Large intestine (tissue), 12 donors: ENCODE measurements at places on chromosomes 2 and 18. TPM values are rescaled to one million over a fixed set of nuclear protein-coding genes. Genes with fewer than 3 reads are reported as not detected.

DNA sequence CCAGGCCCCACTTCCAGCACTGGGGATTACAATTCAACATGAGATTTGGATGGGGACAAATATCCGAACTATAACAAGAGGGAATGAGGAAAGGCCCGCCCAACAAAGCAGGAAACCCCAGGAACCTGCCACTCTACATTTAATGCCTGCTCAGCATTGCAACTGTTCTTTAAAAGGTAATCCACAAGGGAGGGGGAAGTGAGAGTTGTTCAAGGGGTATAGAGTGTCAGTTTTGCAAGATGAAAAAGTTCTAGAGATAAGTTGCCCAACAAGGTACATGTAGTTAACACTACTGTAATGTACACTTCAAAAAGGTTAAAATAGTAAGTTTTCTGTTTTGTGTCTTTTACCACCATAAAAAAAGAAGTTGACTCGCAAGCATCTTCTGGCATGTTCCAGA, 137.6 kb downstream of the MBD2 start:
- H3K4me1 ChIP-seq = no peaks in the 10 kb centered on the region
- no peak overlapping the region for H3K4me3 ChIP-seq
- DNase-seq = no peak
- H3K36me3 ChIP-seq = no peaks in the 10 kb centered on the region
- H3K27ac ChIP-seq = no peak overlapping the region
- no peaks in the 10 kb centered on the region for H3K27me3 ChIP-seq

DNA sequence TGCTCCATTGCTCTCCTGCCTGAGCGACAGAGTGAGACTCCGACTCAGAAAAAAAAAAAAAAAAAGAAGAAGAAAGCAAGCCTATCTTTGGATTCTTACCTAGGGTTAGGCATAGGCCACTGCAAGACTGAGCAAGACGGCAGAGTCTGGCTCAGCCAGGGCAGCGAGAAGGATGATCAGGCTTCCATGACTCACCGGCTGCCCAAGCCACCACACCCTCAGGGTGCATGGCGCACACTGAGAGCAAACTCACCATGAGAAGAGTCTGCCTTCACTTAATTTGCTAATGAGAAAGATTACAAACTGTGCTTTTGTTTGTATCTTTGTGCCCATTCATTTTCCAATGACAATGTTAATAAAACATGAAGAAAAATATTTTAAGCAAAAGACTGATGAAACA, 8.2 kb downstream of the FAM110C start:
- DNase-seq = peak; percentile 57
- peaks cover 70% of the 10 kb centered on the region for H3K4me1 ChIP-seq
- no peak overlapping the region for H3K4me3 ChIP-seq
- peaks cover 16% of the 10 kb centered on the region for H3K36me3 ChIP-seq
- H3K27me3 ChIP-seq = no peaks in the 10 kb centered on the region
- H3K27ac ChIP-seq = peak overlapping the region; percentile 26

- no peak overlapping the region for H3K4me3 ChIP-seq
- no peaks in the 10 kb centered on the region for H3K4me1 ChIP-seq
- no peaks in the 10 kb centered on the region for H3K36me3 ChIP-seq
- DNase-seq = no peak
These were observed 292.2 kb downstream of the AFF3 start for GRCh38 chr2:99850084-99850710.

- DNase-seq = no peak
- no peaks in the 10 kb centered on the region for H3K27me3 ChIP-seq
- no peak overlapping the region for H3K27ac ChIP-seq
- H3K4me1 ChIP-seq = no peaks in the 10 kb centered on the region
- no peak overlapping the region for H3K4me3 ChIP-seq
- no peaks in the 10 kb centered on the region for H3K36me3 ChIP-seq
These were observed 58.8 kb downstream of the ST6GAL2 start for GRCh38 chr2:106827158-106827557.

DNA sequence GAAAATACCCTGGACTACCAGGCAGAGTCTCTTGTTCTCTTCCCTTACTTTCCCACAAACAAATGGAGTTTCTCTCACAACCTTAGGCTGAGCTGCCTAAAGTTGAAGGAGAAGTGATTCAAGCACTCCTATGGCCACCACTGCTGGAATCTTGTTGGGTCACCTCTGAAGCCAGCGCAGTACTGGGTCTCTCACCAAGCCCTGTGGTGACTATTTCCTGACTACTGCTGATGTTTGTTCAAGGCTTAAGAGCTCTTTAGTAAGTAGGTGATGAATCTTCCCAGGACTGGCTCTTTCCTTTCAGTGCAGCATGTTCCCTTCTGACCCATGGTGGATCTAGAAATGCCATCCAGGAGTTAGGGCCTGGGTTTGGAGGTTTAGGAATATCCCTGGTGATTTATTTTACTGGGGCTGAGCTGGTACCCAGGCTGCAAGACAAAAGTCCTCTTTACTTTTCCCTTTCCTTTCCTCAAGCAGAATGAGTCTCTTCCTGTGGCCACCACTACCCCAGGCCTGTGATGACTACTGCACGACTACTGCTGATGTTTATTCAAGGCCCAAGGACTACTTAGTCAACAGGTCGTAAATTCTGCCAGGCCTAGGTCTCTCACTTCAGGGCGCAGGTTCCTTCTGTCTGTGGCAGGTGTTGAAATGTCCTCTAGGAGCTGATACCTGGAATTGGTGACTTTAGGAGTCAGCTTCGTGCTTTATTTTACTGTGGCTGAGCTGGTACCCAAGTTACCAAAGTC, 121.8 kb downstream of the SLC4A10 start:
- no peak overlapping the region for H3K4me3 ChIP-seq
- H3K36me3 ChIP-seq = no peaks in the 10 kb centered on the region
- H3K4me1 ChIP-seq = no peaks in the 10 kb centered on the region
- H3K27me3 ChIP-seq = no peaks in the 10 kb centered on the region
- H3K27ac ChIP-seq = no peak overlapping the region

GRCh38 chr18:44508474-44508873, 172.2 kb upstream of the SETBP1 start:
- H3K27ac ChIP-seq = no peak overlapping the region
- H3K4me3 ChIP-seq = no peak overlapping the region
- H3K27me3 ChIP-seq = no peaks in the 10 kb centered on the region
- no peaks in the 10 kb centered on the region for H3K4me1 ChIP-seq
- no peaks in the 10 kb centered on the region for H3K36me3 ChIP-seq

DNA sequence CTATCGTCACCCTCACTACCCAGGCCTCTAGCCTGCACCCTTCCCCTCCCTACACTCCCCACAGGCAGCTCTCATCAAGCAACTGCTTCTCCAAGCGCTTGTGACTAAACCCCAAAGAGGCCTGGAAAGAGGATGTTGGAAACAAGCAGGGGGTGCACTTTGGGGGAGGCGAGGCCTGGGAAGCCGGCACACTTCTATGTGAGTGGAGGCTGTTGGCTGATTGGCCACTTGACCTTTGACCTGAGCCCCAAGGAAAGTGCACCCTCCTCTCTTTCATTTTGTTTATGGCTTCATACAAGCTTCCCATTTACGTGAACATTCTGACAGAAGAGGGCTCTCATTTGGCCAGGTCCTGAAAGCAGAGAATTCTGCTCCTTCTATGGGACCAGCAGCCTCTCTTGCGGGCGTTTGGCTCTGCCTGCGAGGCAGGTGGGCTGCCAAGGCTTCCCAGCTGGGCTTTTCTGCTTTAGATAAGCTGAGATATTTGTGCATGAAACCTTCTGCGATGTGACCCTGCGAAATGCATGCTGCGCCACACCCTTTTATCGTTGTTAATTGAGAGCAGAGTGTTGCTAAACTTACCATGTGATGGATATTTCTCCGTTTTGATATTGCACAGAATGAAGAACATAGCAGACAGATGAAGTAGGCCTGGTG, 134.8 kb upstream of the NCK2 start:
- DNase-seq = peak; percentile 66
- H3K36me3 ChIP-seq = no peaks in the 10 kb centered on the region
- no peak overlapping the region for H3K4me3 ChIP-seq
- peaks cover 47% of the 10 kb centered on the region for H3K4me1 ChIP-seq

DNA sequence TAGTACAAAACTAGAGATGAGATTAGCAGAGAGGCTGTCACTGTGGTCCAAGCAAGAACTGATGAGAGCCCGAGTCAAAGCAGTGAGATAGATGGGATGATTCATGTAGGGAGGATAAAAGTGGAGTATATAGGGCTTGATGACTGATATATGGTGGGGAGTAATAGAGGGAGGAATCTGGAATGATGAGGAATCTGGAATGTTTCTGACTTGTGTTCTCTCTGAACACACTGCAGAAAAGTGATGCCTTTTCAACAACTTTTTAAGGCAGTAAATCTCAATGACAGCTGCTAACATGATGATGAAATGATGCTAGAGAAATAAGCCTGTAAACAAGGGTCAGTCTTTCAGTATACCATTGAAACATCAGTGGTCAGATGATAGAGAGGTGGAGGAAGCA, 143.5 kb upstream of the SP5 start:
- no peak for DNase-seq
- no peak overlapping the region for H3K4me3 ChIP-seq
- H3K4me1 ChIP-seq = peaks cover 24% of the 10 kb centered on the region

DNA sequence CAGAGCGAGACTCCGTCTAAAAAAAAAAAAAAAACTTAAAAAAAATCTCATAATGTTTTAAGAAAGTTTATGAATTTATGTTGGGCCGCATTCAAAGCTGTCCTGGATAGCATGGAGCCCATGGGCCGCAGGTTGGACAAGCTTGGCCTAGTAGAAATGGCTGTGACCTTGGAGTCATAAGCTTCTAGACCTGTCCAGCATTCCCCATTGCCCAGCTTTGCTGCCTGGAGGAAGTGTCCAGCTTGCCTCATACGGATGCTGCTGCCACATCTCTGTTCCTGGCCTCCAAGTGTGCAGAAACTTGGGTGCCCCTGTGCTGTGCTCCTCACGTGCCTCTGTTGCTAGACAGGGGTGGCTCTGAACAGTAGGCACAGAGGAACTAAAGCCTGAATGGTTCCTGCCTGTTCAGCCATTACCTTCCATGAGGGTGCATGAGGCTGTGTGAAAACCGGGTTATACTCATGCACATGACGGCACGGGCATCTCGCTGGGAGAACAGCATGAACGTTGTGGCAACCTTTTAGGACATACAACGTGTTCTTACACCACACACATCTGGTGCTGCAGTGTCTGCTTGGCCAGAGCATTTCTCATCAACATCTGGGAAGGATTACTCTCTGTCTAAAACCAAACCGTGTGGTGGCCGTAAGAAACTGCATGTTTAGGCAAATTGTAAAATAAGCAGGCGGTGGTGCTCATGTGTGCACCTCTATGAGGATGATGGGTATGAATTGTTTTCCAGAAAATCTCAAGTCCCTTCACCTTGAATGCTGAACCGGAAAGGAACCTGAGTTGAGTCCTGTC, 38.2 kb downstream of the FHOD3 start:
- no peak overlapping the region for H3K27ac ChIP-seq
- no peaks in the 10 kb centered on the region for H3K27me3 ChIP-seq
- H3K4me1 ChIP-seq = peaks cover 8% of the 10 kb centered on the region
- no peak overlapping the region for H3K4me3 ChIP-seq
- DNase-seq = no peak

DNA sequence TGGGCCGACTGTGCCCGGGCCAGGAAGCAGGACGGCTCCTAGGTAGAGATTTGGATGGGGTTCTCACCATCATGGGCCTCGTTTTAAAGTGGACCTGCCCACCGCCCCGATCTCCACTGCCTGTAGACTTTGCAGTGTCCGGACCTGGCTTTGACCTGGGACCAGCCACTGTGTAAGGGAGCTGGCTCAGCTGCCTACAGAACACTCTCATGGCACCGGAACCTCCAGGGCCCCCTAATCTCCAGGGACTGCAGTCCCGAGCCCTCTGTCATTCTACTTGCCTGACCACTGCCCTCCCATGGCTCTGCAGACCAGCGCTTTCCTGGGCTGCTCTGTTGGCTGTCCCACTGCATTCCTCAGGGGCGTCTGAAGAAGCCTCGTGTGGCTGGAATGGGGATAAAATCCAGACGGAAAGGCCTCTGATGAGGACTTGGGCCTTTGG, 120.8 kb downstream of the GLI2 start:
- no peaks in the 10 kb centered on the region for H3K27me3 ChIP-seq
- no peak for DNase-seq
- H3K27ac ChIP-seq = no peak overlapping the region

DNA sequence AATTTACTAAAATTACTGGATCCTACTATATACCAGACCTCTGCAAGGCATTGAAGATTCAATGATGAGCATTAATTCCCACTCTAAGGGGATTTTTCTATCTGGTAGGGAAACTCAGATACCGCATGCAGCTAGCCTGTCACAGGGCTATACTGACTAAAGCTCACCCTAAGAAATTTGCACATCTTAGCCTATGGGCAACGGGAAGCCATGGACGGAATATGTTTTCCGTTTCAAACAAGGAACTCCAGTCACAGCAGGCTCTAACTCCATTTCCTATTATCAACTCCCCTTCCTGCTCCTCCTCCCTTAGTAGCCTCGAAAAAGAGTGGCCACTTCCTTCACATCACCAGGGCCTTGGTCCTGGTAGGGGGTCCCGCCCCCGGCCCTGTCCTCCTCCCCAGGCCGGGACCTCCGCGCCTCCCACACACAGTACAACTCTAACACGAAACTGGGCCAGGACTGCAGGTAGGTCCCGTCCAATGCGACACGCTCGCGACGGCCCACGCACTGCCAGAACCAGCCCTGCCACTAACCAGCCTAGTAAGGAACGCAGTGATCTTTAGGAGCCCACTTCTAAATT, 659 bp upstream of the COX5B start:
- peaks cover 4% of the 10 kb centered on the region for H3K4me1 ChIP-seq
- peak overlapping the region; percentile 97 for H3K27ac ChIP-seq
- H3K27me3 ChIP-seq = no peaks in the 10 kb centered on the region
- no peak for DNase-seq

DNA sequence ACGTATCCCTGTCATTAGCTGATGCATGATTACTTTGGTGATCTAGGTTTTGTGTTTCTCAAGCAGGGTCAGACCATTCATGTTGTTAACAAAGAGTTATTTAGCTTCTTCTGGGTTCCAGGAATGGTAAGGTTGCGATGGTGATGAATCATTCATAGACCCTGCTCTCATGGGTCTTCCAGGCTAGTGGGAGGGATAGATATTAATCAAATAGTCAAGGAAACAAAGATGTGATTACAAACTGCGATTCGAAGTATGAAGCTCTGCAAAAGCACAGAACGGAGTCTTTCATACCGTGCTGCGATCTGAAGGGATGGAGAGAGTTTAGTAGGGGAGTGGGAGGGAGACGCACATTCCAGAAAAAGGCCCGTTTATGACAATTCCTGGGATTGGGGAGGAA, 42.1 kb downstream of the CAVIN2 start:
- H3K4me1 ChIP-seq = no peaks in the 10 kb centered on the region
- H3K27me3 ChIP-seq = no peaks in the 10 kb centered on the region
- no peaks in the 10 kb centered on the region for H3K36me3 ChIP-seq
- DNase-seq = no peak
- no peak overlapping the region for H3K27ac ChIP-seq

DNA sequence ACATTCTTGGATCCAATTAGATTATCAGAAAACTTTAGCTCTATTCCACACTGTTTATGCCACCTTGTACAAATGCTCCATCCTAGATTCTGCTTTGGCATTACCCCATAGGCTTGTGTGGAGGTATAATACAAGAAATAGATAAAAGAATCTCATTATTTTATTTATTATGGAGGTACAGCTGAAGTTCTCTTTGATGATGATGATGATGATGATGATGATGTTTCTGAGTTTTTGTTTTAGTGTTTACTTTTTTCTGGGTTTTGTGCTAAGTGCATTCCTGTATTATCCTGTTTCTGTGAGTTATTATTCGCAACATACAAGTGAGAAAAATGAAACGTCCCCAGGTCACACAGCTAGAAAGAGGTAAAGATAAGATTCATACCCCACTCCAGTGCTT, 43.4 kb downstream of the ANXA4 start:
- H3K27ac ChIP-seq = peak overlapping the region; percentile 11
- no peaks in the 10 kb centered on the region for H3K27me3 ChIP-seq
- peaks cover 39% of the 10 kb centered on the region for H3K36me3 ChIP-seq
- no peak for DNase-seq

HS6ST1 gene
- 22.4 TPM for polyA plus RNA-seq

NEUROD1 gene
- polyA plus RNA-seq = 29.9 TPM

HOXD9 gene
- 0.88 TPM for polyA plus RNA-seq

ST6GAL2 gene
- 5.2 TPM for polyA plus RNA-seq
